Activated T-helper 17 cell treated with anti-CD3 and anti-CD28 coated beads, Interleukin-2, amount 50 U/mL, for 72 hours (primary cell): ENCODE measurements at places on chromosomes 4 and X.

DNA sequence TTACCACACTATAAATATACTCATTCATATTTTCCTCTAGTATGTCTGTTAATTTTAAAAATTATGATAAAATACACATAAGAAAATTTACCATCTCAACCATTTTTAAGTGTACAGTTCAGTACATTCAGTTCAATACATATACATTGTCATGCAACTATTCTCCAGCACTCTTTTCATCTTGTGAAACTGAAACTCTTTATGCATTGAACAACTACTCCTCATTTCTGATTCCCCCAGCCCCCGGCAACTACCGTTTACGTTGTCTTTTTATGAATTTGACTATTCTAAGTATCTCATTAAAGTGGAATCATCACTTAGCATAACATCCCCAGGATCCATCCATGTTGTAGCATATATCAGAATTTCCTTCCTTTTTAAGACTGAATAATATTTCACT is 8.7 kb downstream of the SMARCAD1 start:
- ATAC-seq, result peak; percentile 63

DNA sequence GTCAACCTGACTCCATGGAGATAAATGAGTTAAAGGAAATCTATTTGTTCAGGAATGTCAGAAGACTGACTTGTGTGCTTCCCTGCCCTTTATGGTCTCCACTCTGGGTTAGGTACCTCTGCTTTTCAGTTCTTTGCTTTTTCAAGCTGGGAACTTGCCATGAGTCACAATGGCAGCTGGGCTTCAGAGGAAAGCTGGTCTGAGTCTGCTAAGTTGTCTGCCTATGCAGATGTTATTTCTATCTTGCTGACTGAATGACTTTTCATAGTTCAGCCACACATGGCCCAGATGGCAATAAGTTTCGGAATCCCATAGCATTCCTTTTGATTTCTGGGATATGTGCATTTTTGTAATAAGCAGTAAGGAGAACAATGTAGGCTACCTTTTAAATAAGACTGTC is 337.9 kb upstream of the FGF13 start:
- ATAC-seq, result no peak

GRCh38 chr4:42008011-42008786 is 17.9 kb downstream of the SLC30A9 start:
- no peak for ATAC-seq

- no peak for ATAC-seq
Measured at GRCh38 chrX:63961964-63962363, 176.9 kb upstream of the ARHGEF9 start.

- peak; percentile 59 for ATAC-seq
Measured at GRCh38 chrX:21974011-21974385, 33.5 kb downstream of the SMS start.

DNA sequence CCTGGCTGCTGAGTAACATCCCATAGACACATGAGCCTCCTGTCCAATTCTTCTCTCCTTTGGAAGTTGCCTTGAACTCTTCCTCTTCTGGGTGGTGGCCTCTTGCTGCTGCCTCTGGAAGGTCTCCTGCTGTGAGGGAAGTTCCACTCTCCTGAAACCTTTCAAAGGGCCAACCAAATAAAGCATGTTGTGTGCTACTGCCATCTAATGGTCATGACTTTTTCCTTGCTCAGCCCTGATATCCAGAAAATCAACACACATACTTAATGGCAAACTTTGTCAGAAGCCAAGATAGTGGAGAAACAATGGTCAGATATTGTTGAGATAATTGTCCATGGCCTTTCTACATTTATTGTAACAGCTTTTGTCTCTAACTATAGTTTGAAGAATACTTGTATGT is 19.1 kb upstream of the ZXDA start:
- ATAC-seq, result peak; percentile 29

- ATAC-seq, result peak; percentile 67
Measured at GRCh38 chr4:5998333-5998936, 19.8 kb downstream of the C4orf50 start.

DNA sequence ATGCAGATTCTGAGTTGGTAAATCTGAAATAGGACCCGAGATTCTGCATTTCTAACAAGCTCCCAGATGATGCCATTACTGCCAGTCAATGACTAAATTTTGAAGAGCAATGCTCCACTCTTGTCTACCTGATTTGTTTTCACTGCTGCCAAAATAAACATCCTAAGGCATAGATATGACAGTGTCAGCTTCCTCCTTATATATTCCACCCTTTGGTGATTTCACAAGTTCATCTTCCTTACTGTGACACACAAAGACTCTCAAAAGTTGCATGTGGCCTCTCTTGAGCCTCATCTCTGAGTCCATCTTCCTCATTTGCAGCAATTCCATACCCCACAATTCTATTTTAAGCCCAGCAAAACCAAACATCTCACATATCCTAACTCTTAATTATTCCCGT is 110.9 kb downstream of the FBXW7 start:
- no peak for ATAC-seq

- ATAC-seq, result no peak
Measured at GRCh38 chrX:33543757-33544156, 332.4 kb upstream of the DMD start.

DNA sequence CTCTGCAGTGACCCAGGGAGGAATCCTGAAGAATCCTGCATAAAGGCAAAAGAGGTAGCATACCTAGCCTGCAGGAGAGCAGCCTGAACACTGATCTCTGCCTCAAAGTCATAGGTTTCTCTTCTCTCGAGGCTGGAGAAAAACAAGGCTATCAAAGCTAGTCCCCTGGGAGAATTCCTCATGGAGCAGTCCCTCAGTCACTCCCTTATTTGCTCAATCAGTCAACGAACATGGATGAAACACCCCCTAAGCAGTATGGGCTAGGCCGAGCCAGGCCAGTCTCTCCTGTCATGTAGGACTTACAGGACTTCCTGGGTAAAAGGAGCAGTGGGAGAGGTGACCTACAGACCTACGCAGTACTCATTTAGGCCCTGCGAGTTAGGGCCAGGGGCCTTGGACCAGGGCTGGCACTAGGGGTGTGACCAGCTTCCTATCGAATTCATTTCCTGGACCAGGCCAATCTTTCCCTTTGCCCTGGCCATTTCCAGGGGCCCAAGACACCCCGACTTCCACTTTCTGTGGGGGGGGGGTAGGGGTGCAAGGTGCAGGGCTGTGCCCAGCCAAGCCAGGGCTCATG is 164.1 kb downstream of the EFNB1 start:
- ATAC-seq, result no peak

DNA sequence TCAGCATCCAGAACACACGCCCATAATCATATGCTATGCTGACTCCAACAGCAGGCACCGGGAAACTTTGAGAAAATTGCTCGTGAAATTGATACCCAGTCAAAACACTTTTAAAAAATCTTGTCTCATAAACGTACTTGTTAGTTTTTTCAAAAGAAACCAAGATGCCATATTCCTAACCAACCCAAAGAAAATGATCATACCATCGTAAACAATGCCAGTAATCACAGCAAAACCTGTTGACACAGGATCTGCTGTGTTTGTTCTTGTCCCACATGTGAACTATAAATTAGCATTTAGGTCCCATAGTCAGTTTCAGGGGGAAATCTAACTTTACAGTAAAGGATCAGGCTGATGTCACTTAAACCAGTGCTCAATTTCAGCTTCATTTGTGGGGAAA is 23.0 kb downstream of the PRSS12 start:
- ATAC-seq, result no peak

DNA sequence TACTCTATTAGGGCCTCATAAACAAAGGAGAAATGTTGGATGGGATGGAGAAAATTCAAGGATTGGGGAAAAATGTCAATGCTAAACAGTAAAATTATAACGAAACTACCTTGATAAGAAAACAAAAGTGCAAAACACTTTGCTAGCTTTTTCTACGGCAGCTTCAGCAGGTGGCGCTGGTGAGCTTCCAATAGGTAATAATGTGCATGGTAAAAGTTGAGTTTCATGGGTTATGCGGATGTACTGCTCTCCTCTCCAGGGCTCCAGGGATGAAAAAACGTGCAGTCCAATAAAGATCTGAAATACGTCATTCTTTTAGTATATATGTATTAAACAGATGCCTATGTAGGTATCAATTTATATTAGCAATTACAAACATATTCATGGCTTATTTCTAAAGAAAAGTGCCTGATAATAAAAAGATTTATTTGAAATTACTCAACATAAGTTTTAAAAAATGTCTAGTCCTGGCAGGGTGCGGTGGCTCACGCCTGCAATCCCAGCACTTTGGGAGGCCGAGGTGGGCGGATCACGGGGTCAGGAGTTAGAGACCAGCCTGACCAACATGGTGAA is 239.6 kb downstream of the GRXCR1 start:
- ATAC-seq, result no peak

- no peak for ATAC-seq
Measured at GRCh38 chr4:127668770-127669169, 36.0 kb downstream of the INTU start.

DNA sequence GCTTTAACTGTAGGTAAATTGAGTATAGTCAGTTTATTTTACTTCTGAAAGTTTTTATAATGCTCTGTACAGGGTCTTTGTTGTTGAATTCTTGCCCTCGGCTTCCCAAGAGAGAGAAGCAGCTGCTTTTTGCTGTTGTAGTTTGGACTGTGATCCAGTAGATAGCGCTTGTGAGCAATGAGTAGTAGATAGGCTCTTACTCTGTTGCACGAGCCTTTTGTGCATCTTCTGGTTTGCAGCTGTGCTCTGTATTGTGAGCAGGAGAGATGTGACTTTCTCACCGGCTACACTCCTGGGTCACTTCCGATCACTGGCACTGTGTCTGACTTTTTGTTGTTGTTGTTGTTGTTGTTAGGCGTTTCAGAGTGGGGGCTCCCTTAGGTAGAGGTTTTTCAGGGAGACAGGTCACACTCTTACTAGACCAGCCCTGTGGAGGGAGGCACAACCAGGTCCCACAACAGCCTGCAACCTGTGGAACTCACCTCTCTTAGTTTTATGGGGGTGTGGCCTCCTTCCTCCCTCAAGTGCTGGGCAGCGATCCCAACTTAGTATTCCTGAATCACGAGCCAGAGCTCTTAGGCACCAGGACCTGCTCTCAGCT is 822.1 kb upstream of the GALNTL6 start:
- no peak for ATAC-seq

- ATAC-seq, result no peak
Measured at GRCh38 chrX:10160211-10160610, 3.4 kb downstream of the CLCN4 start.

- ATAC-seq, result no peak
Measured at GRCh38 chr4:87427518-87427868, 5.1 kb downstream of the NUDT9 start.

GRCh38 chr4:77040270-77040669 is 35.5 kb downstream of the CCNI start:
- ATAC-seq, result no peak

DNA sequence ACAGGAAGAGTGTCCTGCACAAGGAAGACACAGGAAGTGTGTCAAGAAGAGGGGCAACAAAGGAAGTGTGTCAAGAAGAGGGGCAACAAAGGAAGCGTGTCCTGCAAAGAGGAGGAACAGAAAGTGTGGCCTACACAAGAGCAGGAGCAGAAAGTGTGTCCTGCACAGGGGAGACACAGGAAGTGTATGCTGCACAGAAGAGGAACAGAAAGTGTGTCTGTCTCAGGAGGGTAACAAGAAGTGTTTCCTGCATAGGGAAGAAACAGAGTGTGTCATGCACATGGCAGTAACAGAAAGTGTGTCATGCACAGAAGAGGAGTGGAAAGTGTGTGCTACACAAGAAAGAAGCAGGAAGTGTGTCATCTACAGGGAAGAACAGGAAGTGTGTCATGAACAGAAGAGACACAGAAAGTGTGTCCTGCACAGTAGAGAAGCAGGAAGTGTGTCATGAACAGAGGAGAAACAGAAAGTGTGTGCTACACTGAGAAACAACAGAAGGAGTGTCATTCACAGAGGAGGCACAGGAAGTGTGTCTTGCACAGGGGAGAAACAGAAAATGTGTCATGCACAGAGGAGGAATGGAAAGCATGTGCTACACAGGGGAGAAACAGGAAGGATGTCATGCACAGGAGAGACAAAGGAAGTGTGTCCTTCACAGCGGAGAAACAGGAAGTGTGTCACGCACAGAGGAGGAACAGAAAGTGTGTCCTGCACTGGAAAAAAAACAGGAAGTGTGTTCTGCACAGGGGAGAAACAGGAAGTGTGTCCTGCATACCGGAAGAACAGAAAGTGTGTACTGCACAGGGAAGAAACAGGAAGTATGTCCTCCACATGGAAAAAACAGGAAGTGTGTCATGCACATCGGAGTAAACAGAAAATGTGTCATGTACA is 526.4 kb upstream of the PRKX start:
- no peak for ATAC-seq

DNA sequence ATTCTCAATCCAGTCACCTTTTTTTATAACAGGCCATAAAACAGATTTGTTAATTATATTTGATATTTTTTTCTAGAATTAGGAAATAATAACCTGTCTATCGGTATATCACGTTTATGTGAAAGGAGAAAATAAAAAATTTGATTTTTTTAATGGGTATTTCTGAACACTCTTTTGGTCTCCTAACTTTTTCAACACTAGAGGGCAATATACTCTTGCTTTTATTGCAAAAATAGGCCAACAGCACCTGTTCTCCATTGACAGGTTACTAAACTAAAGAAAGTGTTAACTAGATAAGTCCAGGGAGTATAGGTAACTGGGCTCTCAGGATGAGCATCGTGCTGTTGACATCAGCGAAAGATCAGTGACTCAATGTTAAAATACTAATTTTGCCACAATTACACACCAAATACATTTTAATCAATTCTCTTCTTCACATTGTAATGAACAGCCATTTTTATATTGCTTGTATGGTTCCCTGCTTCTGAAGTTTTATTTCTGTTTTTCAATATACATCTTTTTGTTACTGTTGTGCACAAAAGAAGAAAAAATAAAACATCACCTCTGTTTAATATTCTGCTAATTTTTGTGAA is 22.8 kb downstream of the NDST4 start:
- no peak for ATAC-seq

- ATAC-seq, result peak; percentile 60
Measured at GRCh38 chr4:7863911-7864681, 75.6 kb downstream of the AFAP1 start.

- ATAC-seq, result no peak
Measured at GRCh38 chrX:118062817-118063615, 53.6 kb downstream of the KLHL13 start.

GRCh38 chr4:108398316-108398715 is 222.1 kb upstream of the RPL34 start:
- ATAC-seq, result no peak

- peak; percentile 18 for ATAC-seq
Measured at GRCh38 chrX:19624739-19625138, 109.4 kb upstream of the MAP3K15 start.

DNA sequence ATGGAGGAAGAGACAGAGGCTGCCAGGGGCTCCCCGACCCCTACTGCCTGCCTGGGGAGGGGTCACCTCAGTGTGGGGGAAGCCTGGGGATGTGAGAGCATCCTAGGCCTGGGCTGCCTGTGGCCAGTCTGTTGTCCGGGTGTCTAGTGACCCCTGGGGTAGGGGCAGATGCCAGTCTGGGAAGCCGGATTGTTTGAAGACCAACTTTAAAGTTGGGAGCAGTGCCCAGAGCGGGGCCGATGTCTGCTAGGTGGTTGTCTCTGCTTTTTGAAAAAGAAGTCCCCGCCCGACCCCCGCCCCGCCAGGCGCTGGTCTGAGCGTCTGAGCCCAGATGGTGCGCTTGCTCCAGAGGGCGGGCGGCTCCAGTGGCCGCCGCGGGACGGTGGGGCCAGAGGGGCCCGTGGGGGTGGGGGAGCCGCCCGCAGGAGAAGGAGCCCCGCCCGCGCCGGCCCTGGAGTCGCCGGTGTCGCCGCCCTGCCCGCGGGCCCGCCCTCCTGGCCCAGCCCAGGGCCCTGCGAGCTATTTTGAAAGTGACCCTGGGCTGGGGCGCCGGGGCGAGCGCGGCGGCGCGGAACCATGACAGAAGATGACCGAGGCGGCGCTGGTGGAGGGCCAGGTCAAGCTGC is at the start of gene DOK7:
DOK7 (plus strand) TSS at position 517 of the 626 bp plus-strand sequence; CDS start at position 587, 70 bp downstream.
- no peak for ATAC-seq
